ENCODE measurements at places on chromosomes 2 and 18. TPM values are rescaled to one million over a fixed set of nuclear protein-coding genes. Genes with fewer than 3 reads are reported as not detected.

DNA sequence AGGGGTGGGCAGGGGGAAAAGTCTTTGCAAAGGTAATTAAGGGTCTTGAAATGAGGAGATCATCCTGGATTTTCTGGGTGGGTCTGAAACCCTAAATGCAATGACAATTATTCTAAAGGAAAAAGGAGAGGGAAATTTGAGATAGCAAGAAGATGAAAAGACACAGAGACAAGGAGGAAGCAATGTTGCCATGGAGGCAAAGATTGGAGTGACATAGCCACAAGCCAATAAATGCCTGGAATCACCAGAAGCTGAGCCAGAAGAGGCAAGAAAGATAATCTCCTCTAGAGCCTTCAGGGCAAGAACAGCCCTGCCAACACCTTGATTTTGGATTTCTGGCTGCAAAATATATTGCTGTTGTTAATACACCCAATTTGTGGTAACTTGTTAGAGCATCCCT lies 1246.3 kb upstream of the PIK3C3 start:
- no peak for DNase-seq

FAM237A gene
- not detected for total RNA-seq

OSR1 gene
- 0.04 TPM for total RNA-seq

DNA sequence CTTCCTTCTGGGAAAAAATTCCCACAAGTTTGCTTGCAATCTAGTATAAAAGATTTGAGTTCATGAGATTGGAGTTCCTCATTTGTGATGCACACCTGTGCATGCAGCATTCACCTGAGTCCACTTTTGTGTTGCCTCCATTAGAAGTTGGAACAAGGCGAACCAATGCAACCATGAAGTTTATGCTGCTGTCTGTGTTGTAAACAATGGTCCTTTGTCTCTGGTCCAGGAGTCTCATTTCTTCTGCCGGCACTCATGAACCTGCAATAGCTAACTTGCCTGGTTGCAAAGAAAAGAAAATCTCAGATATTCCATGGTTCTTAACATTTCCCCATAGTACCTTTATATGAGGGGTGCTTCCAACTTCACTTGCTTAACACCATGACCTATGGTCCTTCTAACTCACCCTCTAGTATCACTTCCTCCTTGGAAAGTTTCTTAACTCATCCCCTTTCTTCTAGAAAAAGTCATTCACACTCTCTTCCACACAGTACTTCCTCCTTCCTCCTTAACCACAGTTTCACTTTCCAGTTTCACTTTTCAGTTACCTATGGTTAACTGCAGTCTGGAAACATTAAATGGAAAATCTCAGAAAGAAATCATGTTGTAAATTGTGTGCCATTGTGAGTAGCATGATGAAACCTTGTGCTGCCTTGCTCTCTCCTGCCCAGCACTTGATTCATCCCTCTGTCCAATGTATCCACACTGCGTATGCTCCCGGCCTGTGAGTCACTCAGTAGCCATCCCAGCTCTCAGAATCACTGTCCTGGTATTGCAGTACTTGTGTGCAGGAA lies 128.8 kb upstream of the TRIB2 start:
- peak; percentile 85 for DNase-seq

- DNase-seq = no peak
Measured at GRCh38 chr2:88753833-88754584, 62.5 kb downstream of the RPIA start.

Data from kidney epithelial cell (primary cell).